ENCODE measurements at places on chromosomes 5 and 9. TPM values are rescaled to one million over a fixed set of nuclear protein-coding genes. Genes with fewer than 3 reads are reported as not detected.

DNA sequence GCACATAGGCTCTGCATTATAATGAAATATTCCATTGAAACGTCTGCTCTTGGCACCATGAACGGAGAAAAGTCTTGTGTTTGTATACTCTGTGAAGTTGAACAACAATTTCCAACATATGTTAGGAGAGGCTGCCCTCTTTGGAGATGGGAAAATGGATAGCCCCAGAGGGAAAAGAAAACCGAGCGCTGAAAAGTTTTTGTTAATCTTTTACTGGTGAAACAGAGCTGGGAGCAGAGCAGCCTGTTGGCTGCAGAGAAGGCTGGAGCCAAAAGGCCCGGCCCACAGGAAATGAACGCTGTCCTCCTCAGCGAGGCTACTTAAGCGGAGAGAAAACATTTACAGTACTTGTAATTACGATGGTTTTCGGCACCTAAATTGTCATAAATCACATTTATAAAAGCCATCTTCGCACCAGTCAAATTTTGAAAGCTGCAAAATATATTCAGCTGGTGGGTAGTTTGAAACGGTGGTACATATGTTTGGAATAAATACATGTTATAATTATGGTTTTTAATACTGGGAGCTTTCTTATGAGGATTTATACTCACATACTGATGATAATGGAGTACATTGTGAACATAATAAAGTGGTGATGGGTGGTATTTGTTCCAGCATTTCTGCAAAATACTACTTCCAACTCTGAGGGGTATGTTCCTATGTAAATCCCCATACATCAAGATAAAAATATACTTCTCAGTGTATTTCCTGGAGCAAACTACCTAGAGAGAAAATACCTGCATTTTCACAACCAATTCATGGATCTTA lies 129.6 kb upstream of the CNTLN start:
- no peaks in the 10 kb centered on the region for H3K36me3 ChIP-seq
- peak; percentile 59 for DNase-seq
- no peaks in the 10 kb centered on the region for H3K4me1 ChIP-seq
- no peak overlapping the region for H3K4me3 ChIP-seq
- H3K27ac ChIP-seq, result no peak overlapping the region

DNA sequence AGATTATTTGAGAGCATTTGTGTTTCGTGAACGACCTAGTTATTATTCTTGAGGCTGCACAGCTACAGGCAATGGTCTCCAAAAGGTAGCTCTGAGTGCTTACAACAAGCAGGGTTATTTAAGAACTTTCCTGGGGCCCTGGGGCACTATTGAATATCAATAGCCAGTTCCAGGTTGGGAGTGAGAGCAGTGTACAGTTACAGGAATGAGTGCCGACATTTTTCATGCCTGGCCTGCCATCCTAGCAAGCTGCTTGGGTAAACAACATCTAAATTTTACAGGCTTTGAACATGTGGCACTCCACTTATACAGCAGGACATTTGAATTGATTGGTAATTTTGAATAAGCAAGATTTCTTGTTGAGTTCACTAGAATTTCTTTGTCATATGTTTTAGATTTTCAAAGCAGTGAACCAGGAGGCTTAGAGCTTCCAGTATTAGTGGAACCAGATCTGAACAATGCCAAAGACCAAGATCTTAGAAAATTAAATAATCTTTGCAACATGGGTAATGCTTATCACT lies 171.9 kb upstream of the GDNF start:
- no peak overlapping the region for H3K4me3 ChIP-seq
- no peak for DNase-seq
- no peak overlapping the region for H3K27ac ChIP-seq
- no peaks in the 10 kb centered on the region for H3K27me3 ChIP-seq
- H3K4me1 ChIP-seq, result no peaks in the 10 kb centered on the region

GRCh38 chr5:179270581-179271427 lies 74.5 kb downstream of the ADAMTS2 start:
- DNase-seq, result no peak
- H3K27me3 ChIP-seq, result no peaks in the 10 kb centered on the region
- no peaks in the 10 kb centered on the region for H3K4me1 ChIP-seq
- no peak overlapping the region for H3K27ac ChIP-seq
- H3K4me3 ChIP-seq, result no peak overlapping the region
- no peaks in the 10 kb centered on the region for H3K36me3 ChIP-seq

DNA sequence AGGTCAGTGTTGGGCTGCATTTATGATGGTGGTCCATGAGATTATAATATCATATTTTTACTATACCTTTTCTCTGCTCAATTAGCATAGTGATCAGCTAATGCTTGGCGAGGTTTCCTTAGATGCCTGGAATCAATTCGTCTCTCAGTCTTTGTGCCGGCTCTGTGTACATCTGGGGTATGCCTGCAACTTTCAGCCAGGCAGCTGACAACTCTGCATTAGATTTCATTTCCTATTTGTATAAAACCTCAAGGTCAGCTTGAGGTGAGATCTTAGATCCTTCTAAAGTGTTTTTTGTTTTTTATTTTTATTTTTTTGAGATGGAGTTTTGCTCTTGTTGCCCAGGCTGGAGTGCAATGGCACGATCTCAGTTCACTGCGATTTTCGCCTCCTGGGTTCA lies 86.8 kb downstream of the MELK start:
- DNase-seq, result no peak
- no peaks in the 10 kb centered on the region for H3K27me3 ChIP-seq
- H3K4me3 ChIP-seq, result no peak overlapping the region

Gene CCL27
- not detected for polyA plus RNA-seq

Gene TAF11L10
- polyA plus RNA-seq, result not detected

Gene SHISAL2B
- not detected for polyA plus RNA-seq

Gene IRX2
- polyA plus RNA-seq, result not detected
